ENCODE measurements at places on chromosomes 2 and 18.

DNA sequence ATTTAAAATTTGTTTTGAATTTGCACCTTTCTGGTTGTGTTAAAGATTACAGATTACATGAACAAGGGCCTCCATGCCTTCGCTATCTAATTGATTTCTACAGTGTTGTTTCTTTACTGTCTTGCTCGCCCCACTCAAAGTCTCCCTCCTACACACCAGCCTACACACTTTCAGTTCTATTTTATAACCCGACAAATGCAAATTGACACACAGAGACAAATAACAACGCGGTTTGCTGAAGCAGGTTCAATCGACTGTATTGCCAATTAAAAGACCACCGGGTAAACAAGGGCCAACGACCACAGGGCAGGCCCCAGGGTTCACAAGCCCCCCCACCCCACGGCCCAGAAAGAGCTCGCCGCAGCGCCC, 869 bp downstream of the STARD7 start:
- no peak for DNase-seq

- DNase-seq: peak; percentile 42
These were observed 103.5 kb upstream of the MAP3K20 start for GRCh38 chr2:172972005-172972619.

DNA sequence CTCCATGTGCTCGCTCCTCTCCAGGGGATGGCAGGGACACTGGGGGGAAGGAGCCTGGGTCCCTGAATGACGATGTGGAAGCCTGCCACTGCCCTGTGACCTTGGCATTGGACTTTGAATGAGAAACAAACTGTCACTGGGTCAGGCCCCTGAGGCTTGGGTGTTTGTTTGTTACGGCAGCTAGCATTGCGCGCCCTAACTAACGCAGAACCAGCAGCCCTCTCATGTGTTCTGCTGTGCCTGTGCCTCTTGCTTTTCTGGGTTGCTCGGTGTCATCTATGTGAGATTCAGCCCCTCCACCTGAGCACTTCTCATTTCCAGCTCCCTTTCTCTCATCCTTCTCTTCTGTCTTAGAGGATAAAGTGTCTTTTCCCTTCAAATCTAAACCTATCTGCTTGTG, 23.6 kb upstream of the INHBB start:
- no peak for DNase-seq

- no peak for DNase-seq
These were observed 21.6 kb downstream of the CIB4 start for GRCh38 chr2:26619521-26619951.

GRCh38 chr2:159034713-159035112, 66.3 kb downstream of the TANC1 start:
- no peak for DNase-seq

GRCh38 chr2:136332436-136333095, 214.6 kb upstream of the CXCR4 start:
- no peak for DNase-seq

- no peak for DNase-seq
These were observed 78.6 kb upstream of the RANBP2 start for GRCh38 chr2:108640731-108641130.

DNA sequence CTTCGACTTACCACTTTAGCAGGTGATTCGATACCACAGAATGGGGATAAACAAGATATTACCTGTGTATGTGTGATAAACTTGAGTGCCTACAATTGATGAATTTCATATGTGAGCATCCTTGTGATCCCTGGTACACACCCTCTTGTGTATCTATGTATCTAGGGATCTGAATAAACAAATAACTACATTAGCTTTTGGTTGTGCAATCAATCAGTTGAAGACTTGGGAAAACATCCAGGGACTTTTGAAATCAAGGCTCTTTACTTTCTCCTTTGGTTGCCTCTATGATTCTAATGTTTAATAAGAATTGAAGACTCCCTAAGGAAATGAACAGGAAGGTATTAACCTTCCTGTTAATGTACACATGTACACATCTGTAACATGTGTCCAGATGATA, 97.3 kb upstream of the DCC start:
- no peak for DNase-seq

GRCh38 chr2:82665691-82666090, 1793.4 kb downstream of the SUCLG1 start:
- no peak for DNase-seq

DNA sequence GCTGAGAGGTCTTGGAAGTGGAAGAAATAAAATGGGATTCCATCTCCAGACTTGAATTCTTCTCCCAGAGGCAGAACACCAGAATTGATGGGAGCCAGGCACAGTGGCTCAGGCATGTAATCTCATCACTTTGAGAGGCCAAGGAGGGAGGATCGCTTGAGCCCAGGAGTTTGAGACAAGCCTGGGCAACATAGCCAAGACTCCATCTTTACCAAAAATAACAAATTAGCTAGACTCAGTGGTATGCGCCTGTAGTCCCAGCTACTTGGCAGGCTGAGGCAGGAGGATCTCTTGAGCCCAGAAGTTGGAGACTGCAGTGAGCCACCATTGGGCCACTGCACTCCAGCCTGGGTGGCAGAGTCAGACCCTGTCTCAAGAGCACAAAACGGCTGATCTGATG, 144.3 kb downstream of the C1D start:
- no peak for DNase-seq

DNA sequence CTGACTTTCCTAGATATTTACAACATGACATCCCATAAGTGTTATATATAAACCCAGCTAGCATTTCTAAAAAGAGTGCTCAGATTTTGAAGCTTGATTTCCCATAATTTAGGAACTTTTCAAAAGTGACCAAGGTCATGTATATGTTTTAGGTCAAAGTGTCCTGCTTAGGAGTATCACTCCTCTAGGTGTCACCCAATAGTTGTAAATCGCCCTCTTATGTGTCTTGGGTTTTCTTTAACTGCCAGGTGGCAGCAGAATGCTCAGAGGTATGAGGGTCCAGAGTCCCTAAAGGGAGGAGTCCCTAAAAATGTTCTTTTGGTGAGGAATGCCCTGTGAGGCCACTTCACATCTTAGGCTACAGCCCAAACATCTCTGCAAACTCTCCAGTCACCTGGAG, 358.3 kb downstream of the CELF4 start:
- no peak for DNase-seq

DNA sequence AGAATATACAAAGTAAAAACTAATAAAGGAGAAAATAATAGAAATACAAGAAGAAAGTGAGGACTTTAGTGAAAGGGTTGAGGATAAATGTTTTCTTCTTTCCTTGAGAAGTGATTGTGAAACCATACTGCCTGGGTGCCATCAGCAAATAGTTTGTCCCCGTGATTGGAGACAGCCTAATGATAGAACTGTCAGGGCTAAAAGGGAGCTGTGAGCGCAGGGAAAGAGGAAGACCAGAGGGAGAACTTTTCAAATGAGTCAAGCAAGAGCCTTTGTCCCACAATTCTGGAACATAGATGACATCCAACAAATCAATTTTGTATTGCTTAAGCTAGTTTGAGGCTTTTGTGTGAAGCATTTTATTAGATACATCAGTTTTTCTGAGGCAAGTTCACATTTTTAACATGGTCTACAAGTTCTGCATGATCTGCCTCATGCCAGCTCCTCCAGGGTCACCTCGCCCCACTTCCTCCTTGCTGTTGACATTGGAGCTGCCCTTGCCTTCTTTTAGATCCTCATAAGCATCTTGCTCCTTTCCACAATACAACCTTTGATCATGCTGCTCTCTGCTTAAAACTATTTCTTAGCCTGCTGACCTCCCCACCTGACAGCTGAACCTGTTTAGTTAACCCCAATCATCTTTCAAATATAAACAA, 213.4 kb upstream of the REG3G start:
- DNase-seq: no peak

DNA sequence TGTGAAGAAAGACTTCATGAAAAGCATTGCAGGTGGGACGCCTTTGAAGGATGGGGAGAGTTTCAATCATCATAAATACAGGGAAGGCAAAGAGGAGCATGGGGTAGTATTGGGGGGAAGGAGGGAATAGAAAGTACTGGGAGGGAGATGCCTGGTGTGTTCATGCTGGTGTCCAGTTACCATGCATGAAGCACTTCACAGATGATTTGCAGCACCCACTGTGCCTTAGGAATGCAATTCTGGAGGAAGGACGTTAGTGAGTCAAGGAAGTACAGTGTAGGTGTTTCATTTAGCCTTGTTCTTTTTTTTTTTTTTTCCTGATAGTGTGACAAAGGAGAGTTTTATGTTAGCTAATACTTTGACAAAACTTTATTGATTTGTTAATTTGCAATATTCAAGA, 36.8 kb downstream of the ADAM23 start:
- no peak for DNase-seq

DNA sequence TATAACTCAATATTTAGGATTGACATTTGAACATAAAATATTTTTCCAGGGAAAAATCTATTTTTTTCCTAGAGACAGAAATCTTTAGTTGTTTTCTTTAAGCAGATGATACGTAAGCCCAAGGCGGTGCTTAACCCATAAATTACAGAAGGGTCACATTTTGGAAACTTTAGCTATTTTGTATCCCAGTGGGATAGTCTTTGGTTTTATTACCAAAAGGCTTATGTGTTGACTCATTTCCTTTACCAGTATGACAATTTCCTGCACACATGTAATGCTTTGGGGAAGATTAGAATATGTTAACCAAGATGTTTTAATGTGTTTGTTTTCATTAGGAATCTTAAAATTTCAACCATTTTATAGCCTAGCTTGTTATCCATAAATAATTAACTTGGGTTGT, 24.8 kb downstream of the DYNC1I2 start:
- no peak for DNase-seq

- no peak for DNase-seq
These were observed 189.8 kb downstream of the NCK2 start for GRCh38 chr2:105934467-105934866.

- no peak for DNase-seq
These were observed 107.5 kb downstream of the MSTN start for GRCh38 chr2:189954989-189955388.

- DNase-seq: no peak
These were observed 19.4 kb upstream of the RNF138 start for GRCh38 chr18:32072321-32072720.

DNA sequence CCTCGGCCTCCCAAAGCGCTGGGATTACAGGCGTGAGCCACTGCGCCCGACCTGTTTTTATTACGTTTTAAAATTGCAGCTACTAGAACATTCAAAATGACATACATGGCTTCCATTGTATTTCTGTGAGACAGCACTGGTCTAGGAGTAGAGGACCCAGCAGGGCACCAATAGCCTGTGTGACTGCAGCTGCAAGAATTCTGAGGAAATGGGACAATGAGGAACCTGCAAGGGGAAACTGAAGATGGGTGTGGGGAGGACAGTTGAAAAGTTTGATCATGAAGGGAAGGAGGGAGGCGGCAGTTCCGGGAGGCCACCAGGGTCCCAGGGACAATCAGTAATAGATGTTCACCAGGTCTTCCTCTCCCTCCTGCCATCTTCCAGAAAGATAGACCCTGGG, 13.9 kb upstream of the DNPEP start:
- DNase-seq: no peak

- no peak for DNase-seq
These were observed 76.4 kb upstream of the UXS1 start for GRCh38 chr2:106270471-106270891.

DNA sequence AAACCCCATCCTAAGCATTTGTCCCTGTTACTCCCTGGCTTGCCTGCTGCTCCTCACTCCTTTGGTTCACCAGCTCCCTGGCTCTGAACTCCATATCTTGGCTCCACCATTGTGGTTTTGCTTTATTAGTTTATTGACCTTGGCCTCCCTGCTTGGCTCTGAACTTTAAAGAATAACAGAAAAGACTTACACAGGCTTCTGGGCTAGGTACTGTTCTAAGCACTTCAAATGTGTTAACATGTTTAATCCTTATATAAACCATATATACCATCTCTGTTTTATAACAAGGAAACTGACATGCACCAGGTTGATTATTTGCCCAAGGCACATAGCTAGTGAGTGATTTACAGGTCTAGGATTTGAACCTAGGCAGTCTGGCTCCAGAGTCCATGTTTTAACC, 149.7 kb upstream of the CAPN13 start:
- no peak for DNase-seq

DNA sequence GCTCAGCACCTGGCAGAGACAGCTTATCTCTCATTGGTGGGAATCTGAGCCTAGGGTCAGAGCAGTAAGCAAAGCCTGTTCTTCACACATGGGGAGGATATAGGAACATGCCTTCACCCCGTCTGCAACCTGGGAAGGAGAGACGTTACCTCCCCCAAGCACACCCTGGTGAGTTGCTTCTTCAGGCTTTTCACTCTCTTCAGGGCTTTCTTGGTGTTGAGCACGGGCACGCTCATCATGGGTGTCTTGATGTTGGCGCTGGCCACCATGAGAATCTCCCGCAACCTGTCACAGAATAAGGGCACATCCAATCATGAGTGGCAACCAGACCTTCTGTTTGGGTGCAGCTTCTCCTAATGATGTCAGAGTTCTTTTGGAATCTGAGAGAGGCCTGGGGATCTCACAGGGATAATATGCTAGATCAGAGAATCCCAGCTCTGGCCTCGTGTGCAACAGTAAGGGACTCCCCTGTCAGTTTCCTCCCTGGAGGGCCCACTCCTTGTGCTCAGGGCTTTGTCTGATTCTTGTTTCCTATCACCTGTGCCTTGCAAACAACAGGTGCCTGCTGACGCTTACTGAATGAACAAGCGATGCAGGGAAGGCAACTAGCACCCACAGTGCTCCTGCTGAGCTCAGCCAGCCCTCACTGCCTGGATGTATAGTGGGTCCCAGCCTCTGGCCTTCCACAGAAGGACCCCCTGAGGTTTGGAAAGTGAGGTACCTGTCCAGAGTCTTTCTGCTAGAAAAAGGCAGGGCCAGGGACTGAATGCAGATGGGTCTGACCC, 66.3 kb downstream of the POLR1A start:
- DNase-seq: no peak

DNA sequence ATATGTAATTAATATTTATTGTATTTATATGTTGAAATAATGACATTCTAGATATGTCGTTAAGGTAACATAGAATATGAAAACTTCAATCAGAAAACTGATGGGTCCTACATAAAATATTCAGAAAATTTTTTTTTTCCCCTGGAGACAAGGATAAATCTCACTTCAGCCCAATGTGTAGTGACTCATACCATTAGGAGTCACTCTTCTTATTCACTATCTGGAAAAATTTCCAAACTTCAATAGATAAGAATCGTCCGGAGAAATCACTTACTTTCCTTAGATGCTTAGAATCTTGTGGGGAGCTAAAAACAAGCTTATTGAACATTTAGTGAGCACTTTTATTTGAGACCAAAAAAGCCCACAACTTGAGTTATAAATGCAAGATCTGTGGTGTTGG, 4.6 kb downstream of the SERPINB13 start:
- DNase-seq: no peak

- DNase-seq: no peak
These were observed 13.6 kb downstream of the DCAF17 start for GRCh38 chr2:171447675-171448074.

GRCh38 chr2:100194951-100195350, 52.6 kb upstream of the AFF3 start:
- DNase-seq: no peak

GRCh38 chr2:241417626-241418025, 61.5 kb downstream of the FARP2 start:
- no peak for DNase-seq

- DNase-seq: no peak
These were observed 136.6 kb upstream of the ALKAL2 start for GRCh38 chr2:424306-425171.

- no peak for DNase-seq
These were observed 119.9 kb downstream of the LYPD1 start for GRCh38 chr2:132549935-132550670.

GRCh38 chr2:173149491-173149890, 73.8 kb downstream of the MAP3K20 start:
- DNase-seq: no peak

Measured in D721Med (cell line).